Mucosa of descending colon (tissue), 3 donors: ENCODE measurements at places on chromosomes 12 and 14. TPM values are rescaled to one million over a fixed set of nuclear protein-coding genes. Genes with fewer than 3 reads are reported as not detected.

Gene OR4K1
- not detected for total RNA-seq

Gene LRP1-AS
- not detected for total RNA-seq

Gene FRS2
- total RNA-seq: 24.2 TPM

Gene VRTN
- 0.09 TPM for total RNA-seq

Gene COCH
- total RNA-seq: 1.4 TPM

Gene LRFN5
- 0.55 TPM for total RNA-seq

Gene MDM1
- total RNA-seq: 7.1 TPM

Gene LRTM2
- total RNA-seq: not detected

Gene DHRS1
- total RNA-seq: 56.9 TPM

Gene CISTR
- total RNA-seq: not detected

Gene WDR20
- total RNA-seq: 36.2 TPM

Gene ERP29
- total RNA-seq: 112 TPM

Gene SIRT4
- total RNA-seq: 0.53 TPM

Gene IFNG-AS1
- 0.17 TPM for total RNA-seq

Gene ENDOU
- not detected for total RNA-seq

Gene HEBP1
- 68.1 TPM for total RNA-seq

Gene CDCA3
- 5.2 TPM for total RNA-seq

Gene BHLHE41
- total RNA-seq: 91.9 TPM

Gene RTL1
- not detected for total RNA-seq

Gene NPC2
- total RNA-seq: 168 TPM

Gene AMHR2
- total RNA-seq: not detected

Gene CD27
- total RNA-seq: 3.9 TPM

Gene CD163
- total RNA-seq: 7.6 TPM

Gene KLRC1
- total RNA-seq: 1.9 TPM

Gene CEP170B
- total RNA-seq: 66.8 TPM

Gene ABCC9
- 7.3 TPM for total RNA-seq

Gene SRSF9
- total RNA-seq: 117 TPM

Gene TDRD9
- total RNA-seq: 0.63 TPM

Gene CCDC38
- not detected for total RNA-seq

Gene AJUBA
- 2.3 TPM for total RNA-seq

Gene KRT73
- not detected for total RNA-seq

Gene DIO3
- total RNA-seq: 1.9 TPM

Gene APOF
- not detected for total RNA-seq

Gene HIGD1C
- total RNA-seq: not detected

Gene CIT
- 20.5 TPM for total RNA-seq

Gene PLXNC1
- total RNA-seq: 5.2 TPM

Gene TSHR
- not detected for total RNA-seq

Gene KRT2
- not detected for total RNA-seq

Gene TC2N
- 63.6 TPM for total RNA-seq

Gene SDR9C7
- not detected for total RNA-seq

Gene NTF3
- total RNA-seq: 1.4 TPM

Gene MORN3
- total RNA-seq: 0.35 TPM

Gene ERP27
- 1.4 TPM for total RNA-seq

Gene APOLD1
- total RNA-seq: 12.9 TPM

Gene RNASE2
- 4.0 TPM for total RNA-seq

Gene MPHOSPH9
- total RNA-seq: 19.6 TPM

Gene SERPINA12
- not detected for total RNA-seq

Gene BLOC1S1
- 285 TPM for total RNA-seq

Gene CCDC196
- 0.98 TPM for total RNA-seq

Gene TAS2R13
- 1.1 TPM for total RNA-seq

Gene GLIPR1L2
- total RNA-seq: 0.52 TPM

Gene C12orf50
- total RNA-seq: not detected

Gene RITA1
- total RNA-seq: 17.0 TPM

Gene SEL1L
- 103 TPM for total RNA-seq

Gene PLEKHG3
- 91.4 TPM for total RNA-seq

Gene GPR162
- total RNA-seq: 1.7 TPM

Gene GLIPR1L1
- not detected for total RNA-seq

Gene RNASE4
- total RNA-seq: 36.4 TPM

Gene LAG3
- 1.8 TPM for total RNA-seq
